ENCODE measurements at places on chromosomes 5 and 9. TPM values are rescaled to one million over a fixed set of nuclear protein-coding genes. Genes with fewer than 3 reads are reported as not detected.
A peak's percentile ranks its signal among the peaks of the same experiment; 100 is the strongest.

Gene KCTD16
- 0.10 TPM for total RNA-seq

Gene PCA3
- not detected for total RNA-seq

Gene ESM1
- total RNA-seq, result not detected

Gene PTGES2
- 81.2 TPM for total RNA-seq

Gene SLC4A9
- total RNA-seq, result 0.15 TPM

Gene PRUNE2
- total RNA-seq, result 13.2 TPM

GRCh38 chr5:132342291-132343180 lies 27.0 kb upstream of the SLC22A5 start:
- H3K4me3 ChIP-seq, result no peak overlapping the region

DNA sequence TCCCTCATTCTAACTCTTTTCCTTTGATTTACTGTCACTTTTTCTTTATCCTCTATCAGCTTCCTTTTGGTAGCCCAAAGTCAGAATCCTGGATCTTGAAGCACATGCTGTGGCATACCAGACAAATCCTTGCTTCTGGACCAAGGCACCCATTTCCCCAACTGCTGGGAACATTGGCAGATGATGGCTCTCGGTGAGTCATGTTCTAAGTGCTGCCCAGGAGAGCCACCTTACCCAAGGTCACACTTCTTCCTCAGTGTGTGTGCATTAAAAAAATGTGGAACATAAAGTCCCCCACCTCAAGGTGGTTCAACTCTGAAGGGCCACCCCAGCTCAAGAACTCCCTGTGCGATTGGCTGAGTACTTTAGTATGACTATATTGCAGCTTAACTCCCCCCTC lies 141.4 kb upstream of the PUM3 start:
- H3K4me3 ChIP-seq, result no peak overlapping the region
- H3K27ac ChIP-seq, result no peak overlapping the region
- no peaks in the 10 kb centered on the region for H3K27me3 ChIP-seq
- no peak for DNase-seq
- H3K4me1 ChIP-seq, result no peaks in the 10 kb centered on the region

DNA sequence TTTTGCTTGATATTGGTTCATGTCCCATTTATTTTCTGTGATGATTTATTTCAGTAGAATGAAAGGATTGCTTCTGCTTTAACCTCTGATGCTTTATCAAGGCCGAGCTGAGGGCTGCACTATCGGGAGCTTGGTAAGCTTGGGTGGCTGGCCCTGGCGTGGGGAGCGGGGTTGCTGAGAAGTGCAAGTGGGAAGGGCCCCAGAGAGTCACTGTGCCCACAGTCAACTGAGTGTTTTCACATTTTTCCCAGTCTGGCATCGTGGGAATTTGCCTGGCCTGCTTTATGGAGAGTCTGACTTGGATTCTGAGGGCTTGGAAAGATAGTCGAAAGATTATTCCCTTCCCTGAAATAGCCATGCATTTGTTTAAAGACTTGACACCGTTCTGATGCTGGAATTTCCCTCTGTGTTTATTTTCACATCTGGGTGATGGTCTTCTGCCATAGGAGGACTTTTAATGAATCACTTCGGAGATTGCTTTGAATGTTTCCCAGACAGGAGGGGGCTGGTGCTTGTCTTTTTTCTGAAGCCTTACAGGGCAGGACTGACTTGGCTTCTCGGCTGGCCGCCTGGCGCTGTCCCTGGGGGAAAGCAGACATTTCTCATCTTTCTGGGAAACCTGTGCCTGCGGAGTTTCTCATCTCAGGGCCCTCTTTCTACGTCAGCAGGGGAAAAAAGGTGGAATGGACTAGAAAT lies 139.0 kb downstream of the BOD1 start:
- no peak overlapping the region for H3K4me3 ChIP-seq
- no peak overlapping the region for H3K27ac ChIP-seq
- H3K36me3 ChIP-seq, result no peaks in the 10 kb centered on the region
- no peaks in the 10 kb centered on the region for H3K4me1 ChIP-seq
- H3K27me3 ChIP-seq, result no peaks in the 10 kb centered on the region

GRCh38 chr9:14314424-14314928 lies 535 bp upstream of the NFIB start:
- H3K4me3 ChIP-seq, result peak overlapping the region; percentile 71
- no peak for DNase-seq
- no peaks in the 10 kb centered on the region for H3K27me3 ChIP-seq
- H3K27ac ChIP-seq, result peak overlapping the region; percentile 81
- peaks cover 14% of the 10 kb centered on the region for H3K4me1 ChIP-seq

GRCh38 chr5:147055089-147055826 lies 176.7 kb upstream of the PPP2R2B start:
- H3K36me3 ChIP-seq, result no peaks in the 10 kb centered on the region
- H3K27me3 ChIP-seq, result no peaks in the 10 kb centered on the region
- no peak overlapping the region for H3K27ac ChIP-seq
- H3K4me1 ChIP-seq, result no peaks in the 10 kb centered on the region
- no peak overlapping the region for H3K4me3 ChIP-seq
